Activated T-cell treated with anti-CD3 and anti-CD28 coated beads, Interleukin-2, amount 50 U/mL, for 72 hours (primary cell): ENCODE measurements at places on chromosomes 3 and 15. TPM values are rescaled to one million over a fixed set of nuclear protein-coding genes. Genes with fewer than 3 reads are reported as not detected.

The PIGBOS1 gene
- total RNA-seq, result 14.5 TPM

The SNX33 gene
- 1.5 TPM for total RNA-seq

The ATXN7 gene
- 49.9 TPM for total RNA-seq

The ISLR gene
- total RNA-seq, result not detected

The SLCO2A1 gene
- 0.10 TPM for total RNA-seq

The CX3CR1 gene
- total RNA-seq, result 0.79 TPM

The GABRB3 gene
- total RNA-seq, result 0.07 TPM

GRCh38 chr3:104846270-104846669, 520.4 kb upstream of the ALCAM start:
- DNase-seq, result no peak

DNA sequence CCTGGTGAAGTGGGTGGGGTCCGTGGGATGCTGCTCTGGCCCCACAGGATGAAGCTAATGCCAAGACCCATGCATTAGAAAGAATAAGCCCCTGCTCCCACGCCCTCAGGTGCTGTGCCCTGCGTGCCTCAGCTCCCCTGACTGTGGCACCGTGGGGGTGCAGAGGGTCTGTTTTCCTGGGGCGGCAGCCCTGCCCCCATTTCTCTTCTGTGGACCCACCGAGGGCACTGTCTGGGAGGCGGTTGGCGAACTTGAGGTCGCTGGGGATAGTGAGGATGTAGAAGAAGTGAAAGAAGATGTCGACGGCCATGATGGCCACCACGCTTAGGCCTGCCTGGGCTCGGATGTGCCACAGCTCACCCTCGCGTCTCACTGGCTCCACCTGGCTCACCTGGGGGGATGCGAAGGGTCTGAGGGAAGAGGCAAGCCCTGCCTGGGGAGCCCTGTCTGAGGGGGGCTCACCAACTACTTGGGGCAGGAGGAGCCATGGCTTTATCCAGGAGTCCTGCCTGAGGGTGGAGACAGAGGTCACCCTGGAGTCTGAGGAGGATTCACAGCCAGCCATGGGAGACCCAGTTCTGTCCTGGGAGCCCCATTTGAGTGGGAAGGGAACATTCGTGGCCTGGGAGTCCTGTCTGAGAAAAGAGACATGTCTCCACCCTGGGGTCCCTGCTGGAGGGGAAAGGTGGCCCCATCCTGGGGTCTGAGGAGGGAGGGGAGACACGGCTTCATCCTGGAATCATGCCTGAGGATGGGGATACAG, 5.1 kb downstream of the HHATL start:
- no peak for DNase-seq

DNA sequence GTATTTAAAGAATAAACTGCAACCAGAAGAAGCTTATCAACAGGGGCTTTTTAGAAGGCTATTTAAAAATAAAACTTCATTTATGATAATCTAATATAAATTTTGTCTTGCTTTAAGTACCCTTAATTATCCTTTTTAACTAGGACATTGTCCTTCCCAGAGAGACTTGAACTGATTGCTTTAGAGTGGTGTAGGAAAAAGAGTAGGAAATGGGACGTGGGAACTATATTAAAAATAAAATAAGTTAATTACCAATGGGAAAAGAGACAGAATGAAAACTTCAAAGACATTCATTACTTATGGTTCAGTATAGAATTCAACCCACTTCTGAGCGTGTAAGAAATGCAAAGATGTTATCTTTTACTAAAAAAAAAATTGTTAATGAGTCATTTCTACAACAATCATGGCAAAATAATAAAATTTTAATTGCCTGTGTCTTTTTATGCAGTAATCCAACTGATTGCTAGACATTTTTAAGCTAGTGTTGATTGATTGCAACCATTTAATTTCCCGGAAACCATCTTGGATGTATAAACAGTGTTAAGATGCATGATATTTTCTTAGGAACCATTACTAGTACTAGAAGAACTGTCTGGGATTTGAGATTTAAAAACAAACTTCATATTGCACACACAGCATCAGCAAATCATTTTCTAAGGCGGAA, 298.8 kb upstream of the UMPS start:
- no peak for DNase-seq

DNA sequence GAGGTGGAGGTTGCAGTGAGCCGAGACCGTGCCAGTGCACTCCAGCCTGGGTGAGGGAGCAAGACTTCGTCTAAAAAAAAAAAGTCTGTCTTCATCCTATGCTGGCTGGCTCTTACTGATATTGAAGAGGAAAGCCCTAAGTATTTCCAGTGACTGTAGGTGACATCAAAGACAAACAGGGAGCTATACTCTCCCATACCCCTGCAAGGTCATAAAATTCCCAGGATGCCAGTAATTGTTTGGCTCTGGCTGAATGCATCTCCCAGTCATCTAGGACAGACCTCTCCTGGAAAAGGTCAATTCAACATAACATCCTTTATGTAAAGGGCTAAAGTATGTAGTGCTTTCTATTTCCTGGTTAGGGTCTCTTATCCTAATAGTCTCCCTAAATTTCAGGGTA, 8.0 kb downstream of the ZBBX start:
- no peak for DNase-seq

GRCh38 chr3:45547764-45548680, 46.5 kb upstream of the LIMD1 start:
- no peak for DNase-seq

- DNase-seq, result no peak
These were observed 57.6 kb downstream of the HEG1 start for GRCh38 chr3:124998247-124998630.

- no peak for DNase-seq
These were observed 84.7 kb upstream of the THBS1 start for GRCh38 chr15:39495871-39496840.

GRCh38 chr3:14718539-14718938, 43.6 kb downstream of the C3orf20 start:
- no peak for DNase-seq
